ENCODE measurements at places on chromosomes 5 and 9. TPM values are rescaled to one million over a fixed set of nuclear protein-coding genes. Genes with fewer than 3 reads are reported as not detected.
A peak's percentile ranks its signal among the peaks of the same experiment; 100 is the strongest.

GRCh38 chr5:43608406-43608805, 5.4 kb downstream of the NNT start:
- DNase-seq = no peak

GRCh38 chr5:9454012-9454481, 91.8 kb downstream of the SEMA5A start:
- no peak for DNase-seq

- DNase-seq = no peak
These were observed 446.1 kb upstream of the CDH10 start for GRCh38 chr5:25090854-25091253.

- DNase-seq = no peak
These were observed 15.9 kb upstream of the LTC4S start for GRCh38 chr5:179777909-179778308.

- no peak for DNase-seq
These were observed 1.4 kb downstream of the BAAT start for GRCh38 chr9:101383361-101383760.

- no peak for DNase-seq
These were observed 21.7 kb downstream of the PHF2 start for GRCh38 chr9:93597871-93598646.

DNA sequence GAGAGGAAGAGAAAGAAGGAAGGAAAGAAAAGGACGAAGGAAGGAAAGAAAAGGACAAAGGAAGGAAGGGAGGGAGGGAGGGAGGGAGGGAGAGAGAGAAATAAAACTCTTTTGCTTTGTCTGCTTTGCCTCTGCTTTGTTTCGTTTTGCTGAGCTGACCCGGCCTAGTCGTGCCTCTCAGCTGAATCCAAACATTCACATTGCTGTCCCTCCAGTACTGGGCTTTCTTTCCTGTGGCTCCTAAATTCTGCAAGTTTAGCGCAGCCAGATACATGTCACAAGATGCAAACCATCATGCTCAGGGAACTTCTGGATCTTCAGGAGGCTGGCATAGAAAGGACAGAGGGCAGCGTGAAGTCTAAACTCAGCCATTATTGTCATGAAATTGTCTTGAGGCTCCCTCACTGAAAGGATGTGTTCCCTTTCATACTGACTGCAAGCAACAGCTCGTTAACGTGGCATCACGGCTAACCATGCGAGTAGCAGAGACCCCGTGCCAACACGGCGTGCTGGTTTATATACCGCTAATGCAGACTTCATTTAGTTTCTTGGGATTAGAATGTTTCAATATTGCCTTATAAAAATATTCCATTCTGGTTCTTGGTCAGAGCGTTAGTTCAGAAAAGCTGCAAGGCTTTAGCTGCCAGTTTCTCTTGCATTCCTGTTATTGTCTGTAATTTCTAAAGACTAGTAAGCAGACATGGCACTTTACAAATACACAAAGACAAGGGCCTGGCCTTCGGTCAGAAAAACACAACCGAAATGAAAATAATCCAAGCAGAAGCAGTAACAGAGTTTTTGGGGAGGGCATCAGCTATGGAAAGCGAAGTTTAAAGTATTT, 94.2 kb downstream of the TMEM174 start:
- DNase-seq = no peak

- DNase-seq = no peak
These were observed 607.5 kb downstream of the IRX1 start for GRCh38 chr5:4203146-4203545.

- no peak for DNase-seq
These were observed 8.2 kb upstream of the AHRR start for GRCh38 chr5:313265-313664.

- peak; percentile 80 for DNase-seq
These were observed 11.7 kb downstream of the DNM1 start for GRCh38 chr9:128214571-128215490.

DNA sequence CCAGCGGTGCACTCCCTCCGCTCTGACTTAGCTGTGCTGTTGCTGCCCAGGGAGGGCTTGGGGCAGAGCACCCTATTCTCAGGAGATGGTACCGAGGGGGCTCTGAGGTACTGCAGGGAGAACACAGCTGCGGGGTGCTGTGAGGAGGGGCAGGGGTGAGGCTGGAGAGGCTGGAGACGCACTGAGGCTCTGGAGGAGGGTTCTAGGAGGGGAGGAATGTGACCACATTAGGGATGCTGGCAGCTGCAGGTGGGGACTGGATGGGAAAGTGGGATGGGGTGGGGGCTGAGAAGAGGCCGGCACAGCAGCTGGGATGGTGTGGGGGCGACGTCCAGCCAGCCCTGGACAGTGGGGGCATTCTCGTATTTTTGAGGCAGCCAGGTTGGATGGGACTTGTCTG, 20.9 kb downstream of the NCS1 start:
- no peak for DNase-seq

GRCh38 chr5:107676702-107677101, 6.0 kb upstream of the EFNA5 start:
- no peak for DNase-seq

GRCh38 chr9:116868201-116868600, 181.1 kb downstream of the TRIM32 start:
- no peak for DNase-seq

GRCh38 chr5:121834021-121834420, 17.7 kb upstream of the FTMT start:
- DNase-seq = no peak

GRCh38 chr5:72368271-72368670, 48.1 kb downstream of the PTCD2 start:
- no peak for DNase-seq

GRCh38 chr5:68818057-68818695, 275.6 kb upstream of the SLC30A5 start:
- DNase-seq = peak; percentile 70

DNA sequence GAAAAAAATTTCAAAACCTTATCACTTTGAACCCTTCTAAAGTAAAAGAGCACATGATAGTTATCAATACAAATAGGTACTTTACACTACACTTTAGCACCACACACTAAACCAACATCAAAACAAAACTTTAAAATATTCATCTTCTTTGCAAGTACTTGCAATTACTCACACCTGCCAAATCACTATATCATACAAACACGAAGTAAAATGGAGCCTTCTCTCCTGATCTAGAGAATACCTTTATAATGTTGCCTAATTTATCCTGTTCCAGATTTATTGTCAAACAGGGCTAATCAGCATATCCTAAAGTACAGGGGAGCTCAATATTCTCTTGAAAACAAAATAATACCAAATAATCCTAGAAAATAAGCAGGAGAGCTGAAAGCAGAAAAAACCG, 3.0 kb downstream of the RNF145 start:
- DNase-seq = no peak

DNA sequence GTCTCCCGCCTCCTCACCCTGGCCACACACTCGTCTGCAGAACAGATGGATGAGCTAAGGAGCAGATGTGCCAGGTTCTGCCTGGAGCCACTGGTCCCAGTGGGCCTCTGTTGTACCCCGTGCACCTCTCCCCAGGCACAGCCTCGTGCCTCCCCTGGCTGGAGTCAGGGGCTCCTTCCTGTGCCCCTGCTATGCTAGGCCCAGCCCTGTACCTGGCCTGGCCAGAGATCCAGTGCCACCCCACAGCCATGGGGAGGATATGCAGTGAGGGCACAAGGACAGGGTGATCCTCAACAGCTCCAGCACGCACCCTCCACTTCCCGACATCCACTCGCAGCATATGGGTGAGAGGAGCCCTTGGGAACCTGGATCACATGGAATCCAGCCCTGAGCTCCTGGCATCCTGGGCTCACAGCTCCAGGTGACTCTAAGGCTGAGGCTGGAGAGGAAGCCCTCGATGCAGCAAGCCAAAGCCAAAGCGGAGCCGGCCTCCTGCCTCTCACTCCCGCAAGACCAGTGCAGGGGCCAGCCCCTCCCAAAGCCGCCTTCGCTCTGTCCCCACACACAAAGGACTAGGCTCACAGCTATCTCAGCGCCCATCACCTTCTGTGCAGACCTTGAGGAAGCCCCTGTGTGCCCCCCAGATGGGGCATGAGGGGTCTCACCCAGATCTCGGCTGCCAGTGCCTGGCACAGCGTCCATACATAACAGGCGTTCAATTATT, 23.7 kb upstream of the ADAMTS2 start:
- no peak for DNase-seq

DNA sequence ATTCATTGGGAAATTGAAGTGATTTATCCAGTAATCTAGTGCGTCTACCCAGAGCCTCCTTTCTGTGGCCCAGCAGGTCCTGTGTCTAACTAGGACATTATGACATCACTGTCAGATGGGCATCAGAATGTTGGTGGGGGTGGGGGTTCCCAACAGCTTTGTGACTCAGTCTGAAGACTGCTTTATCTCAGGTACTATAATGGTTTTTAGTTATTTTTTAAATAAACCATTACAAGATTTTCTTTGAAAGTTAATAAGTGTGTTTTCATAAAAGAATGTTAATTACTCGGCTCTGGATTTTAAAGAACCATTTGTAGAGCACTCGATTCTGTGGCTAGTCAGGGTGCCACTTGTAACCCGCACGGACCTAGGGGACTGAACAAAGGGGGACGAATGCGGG, at the start of gene EQTN:
TSS of gene EQTN (minus strand) at position 101 of the 400 bp plus-strand sequence. CDS start at position 6, 95 bp downstream.
- DNase-seq = no peak

DNA sequence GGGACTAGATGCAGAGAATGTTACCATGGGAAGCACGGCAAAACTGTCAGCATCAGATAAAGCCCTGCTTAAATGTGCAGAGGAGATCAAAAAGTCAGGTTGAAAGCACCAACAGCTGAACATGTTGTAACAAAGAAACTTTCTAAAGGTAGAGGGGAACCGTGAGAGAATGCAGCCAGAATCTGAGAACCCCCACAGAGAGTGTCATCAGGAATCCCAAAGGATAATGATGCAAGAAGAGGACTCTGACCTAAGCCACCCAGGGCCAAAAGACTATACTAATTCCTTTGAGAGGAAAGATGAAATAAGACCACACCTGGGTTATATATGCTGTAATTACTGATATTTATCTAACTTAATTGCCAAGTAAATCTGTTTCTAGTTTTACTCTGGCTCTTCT, 116.6 kb downstream of the PCSK1 start:
- no peak for DNase-seq

DNA sequence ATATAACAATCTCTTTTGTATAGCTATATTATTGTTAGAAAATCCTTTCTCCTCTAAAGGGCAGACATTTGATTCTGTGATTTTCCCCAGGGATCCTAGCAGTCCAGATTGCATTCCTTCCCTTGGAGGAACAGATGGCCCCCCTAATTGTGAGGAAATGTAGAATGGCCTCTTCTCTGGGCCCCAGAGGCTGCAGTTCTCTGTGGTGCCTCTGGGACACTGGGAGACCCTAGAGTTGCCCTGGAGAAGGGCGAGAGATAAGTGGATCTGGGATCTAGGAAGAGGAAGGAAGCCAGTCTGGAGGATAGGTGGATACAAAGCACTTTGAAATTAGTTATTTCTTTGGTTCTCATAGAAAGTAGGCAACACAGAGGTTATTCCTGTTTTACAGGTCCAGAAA, 1.9 kb upstream of the HINT2 start:
- no peak for DNase-seq

DNA sequence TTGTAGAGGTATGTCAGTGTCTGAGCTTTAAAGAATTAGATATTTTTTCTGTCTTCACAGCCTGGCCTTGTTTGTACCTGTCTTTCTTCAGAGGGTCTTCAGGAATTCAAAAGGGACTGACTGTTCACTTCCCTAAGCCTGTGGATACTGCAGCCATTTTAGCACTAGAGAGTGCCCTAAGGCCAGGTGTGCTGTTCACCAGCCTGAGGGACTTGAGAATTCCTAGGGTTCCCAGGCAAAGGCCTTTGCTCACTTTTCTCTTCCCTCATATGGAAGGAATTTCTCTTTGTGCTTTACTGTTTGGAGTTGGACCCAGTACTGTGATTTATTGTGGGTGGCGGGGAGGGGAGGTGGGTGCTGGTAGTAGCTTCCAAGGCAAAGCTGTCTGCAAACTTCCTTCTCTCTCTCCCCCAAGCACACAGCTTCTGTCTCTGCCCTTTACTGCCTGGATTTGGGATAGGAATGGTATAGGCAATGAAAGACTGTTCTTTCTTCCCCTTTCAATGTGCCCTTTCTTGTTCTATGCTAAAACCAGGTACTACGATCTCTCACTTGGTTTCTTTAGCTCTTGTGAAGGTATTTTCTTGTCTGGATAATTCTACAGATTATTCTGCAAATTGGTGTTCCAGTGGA, 9.7 kb upstream of the LRRC70 start:
- DNase-seq = no peak

DNA sequence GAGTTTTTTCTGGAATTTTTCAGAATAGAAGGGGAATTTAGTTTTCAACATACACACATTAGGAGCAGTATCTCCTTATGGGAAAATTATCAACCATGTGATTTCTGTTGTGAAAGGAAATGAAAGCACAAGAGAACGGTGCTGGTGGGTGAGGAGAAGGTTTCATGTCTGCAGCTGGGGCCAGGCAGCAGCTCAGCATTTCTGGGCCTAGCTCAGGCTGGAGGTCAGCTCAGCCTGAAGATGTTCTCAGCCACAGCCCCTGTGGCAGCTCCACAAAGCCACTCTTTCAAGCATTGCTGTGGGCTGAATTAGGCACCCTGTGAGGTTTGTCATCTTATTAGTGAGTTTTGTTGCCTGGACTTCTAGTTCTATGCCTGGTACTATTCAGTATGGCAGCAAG, 90.3 kb downstream of the DIRAS2 start:
- DNase-seq = no peak

GRCh38 chr5:133373121-133373870, 239.0 kb downstream of the FSTL4 start:
- DNase-seq = no peak

DNA sequence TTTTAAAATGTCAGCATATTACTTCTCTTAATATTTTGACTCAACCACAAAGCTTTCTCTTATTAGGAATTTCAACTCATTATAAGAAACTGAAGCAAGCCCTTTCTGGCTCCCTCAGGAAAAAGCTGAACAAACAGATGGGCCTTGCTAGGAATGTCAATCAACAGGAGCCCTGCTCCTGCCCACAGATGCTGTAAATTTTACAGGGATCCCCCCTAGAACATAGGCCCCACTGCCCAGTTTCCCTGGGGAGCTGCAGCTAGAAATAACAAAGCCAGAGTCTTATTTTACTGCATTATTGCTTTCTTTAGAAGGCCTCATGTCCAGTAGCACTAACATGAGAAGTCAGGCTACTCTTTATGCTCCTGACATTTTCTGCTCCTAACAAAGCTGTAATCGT, 103.8 kb downstream of the PCSK1 start:
- DNase-seq = no peak

GRCh38 chr9:69085569-69086283, 50.2 kb downstream of the FXN start:
- DNase-seq = no peak

- peak; percentile 64 for DNase-seq
These were observed 148.7 kb upstream of the ERCC6L2 start for GRCh38 chr9:95726756-95727155.

The IL17B gene
- not detected for total RNA-seq

The CCL21 gene
- total RNA-seq = not detected

The PPIP5K2 gene
- total RNA-seq = 136 TPM

The S100Z gene
- total RNA-seq = 0.45 TPM

The SGCD gene
- total RNA-seq = 10.5 TPM

The TUSC1 gene
- total RNA-seq = 5.9 TPM

The WNT8A gene
- not detected for total RNA-seq

The ACOT12 gene
- 2.4 TPM for total RNA-seq

The GADD45G gene
- total RNA-seq = 6.9 TPM

The ADAMTS13 gene
- total RNA-seq = 2.9 TPM

The LHX2 gene
- 0.64 TPM for total RNA-seq

The PCDHA9 gene
- 22.7 TPM for total RNA-seq

The PLEKHG4B gene
- 8.2 TPM for total RNA-seq

The IL7R gene
- 0.27 TPM for total RNA-seq

The ADAMTS6 gene
- 62.3 TPM for total RNA-seq

The PSMB7 gene
- total RNA-seq = 110 TPM

The PCDHA7 gene
- total RNA-seq = 17.1 TPM

The NEK6 gene
- 18.9 TPM for total RNA-seq

The GMCL2 gene
- not detected for total RNA-seq

The AGXT2 gene
- not detected for total RNA-seq

The TMEM215 gene
- total RNA-seq = 0.91 TPM

Data from cerebellum (tissue), 4 donors.